ENCODE measurements at places on chromosomes 13 and 19. TPM values are rescaled to one million over a fixed set of nuclear protein-coding genes. Genes with fewer than 3 reads are reported as not detected.

FLT1 gene
- 0.25 TPM for total RNA-seq

GAPDHS gene
- total RNA-seq = not detected

XRCC1 gene
- total RNA-seq = 41.0 TPM

- DNase-seq = no peak
Observed at GRCh38 chr19:16599655-16600346, 27.6 kb upstream of the SLC35E1 start.

DNA sequence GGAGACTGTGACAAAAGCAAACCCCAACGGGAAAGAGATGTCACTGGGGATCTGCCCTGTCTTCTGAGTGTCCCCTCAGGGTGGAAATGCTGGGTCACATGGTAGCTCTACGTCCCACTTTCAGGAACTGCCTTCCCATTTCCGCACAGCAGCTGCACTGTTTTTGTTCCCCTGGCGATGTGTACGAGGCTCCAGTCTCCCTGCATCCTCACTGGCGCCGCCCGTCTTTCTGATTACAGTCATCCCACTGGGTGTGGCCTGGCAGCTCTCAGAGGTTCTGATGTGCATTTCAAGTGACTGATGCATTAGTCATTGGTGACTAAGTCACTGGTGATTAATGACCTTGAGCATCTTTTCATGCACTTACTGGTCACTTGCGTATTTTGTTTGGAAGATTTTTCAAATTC lies 21.2 kb downstream of the PCID2 start:
- no peak for DNase-seq

BEST2 gene
- total RNA-seq = not detected

- DNase-seq = no peak
Observed at GRCh38 chr13:111916201-111916600, 150.7 kb upstream of the SOX1 start.

- no peak for DNase-seq
Observed at GRCh38 chr13:99383511-99383921, 76.3 kb upstream of the GPR183 start.
